ENCODE measurements at places on chromosomes 4 and X.

DNA sequence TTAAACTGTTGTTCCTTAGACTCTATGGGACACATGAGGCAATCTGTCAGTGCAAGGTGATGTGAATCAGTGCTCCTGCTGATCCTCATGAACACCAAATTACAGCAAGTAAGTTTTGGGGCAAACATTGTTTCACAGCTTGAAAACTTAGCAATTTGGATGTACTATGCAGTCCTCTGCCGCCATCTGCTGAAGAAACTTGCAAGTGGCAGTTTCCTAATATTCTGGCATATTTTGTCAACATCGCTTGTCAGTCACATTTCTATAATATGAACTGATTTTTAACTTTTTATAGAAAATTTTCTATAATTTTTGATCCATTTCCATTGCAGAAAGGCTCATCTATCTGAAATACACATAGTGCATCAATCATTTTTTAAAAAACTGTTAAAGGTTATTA, 56.3 kb downstream of the ZAR1 start:
- DNase-seq = no peak

- no peak for DNase-seq
Measured at GRCh38 chr4:94548571-94548970, 96.8 kb downstream of the PDLIM5 start.

GRCh38 chr4:11313157-11313943, 115.3 kb downstream of the HS3ST1 start:
- DNase-seq = no peak

GRCh38 chr4:123806056-123806455, 409.5 kb downstream of the SPRY1 start:
- no peak for DNase-seq

- DNase-seq = peak; percentile 29
Measured at GRCh38 chr4:153521999-153522801, 56.0 kb downstream of the TMEM131L start.
